ENCODE measurements at places on chromosomes 6 and 20.

DNA sequence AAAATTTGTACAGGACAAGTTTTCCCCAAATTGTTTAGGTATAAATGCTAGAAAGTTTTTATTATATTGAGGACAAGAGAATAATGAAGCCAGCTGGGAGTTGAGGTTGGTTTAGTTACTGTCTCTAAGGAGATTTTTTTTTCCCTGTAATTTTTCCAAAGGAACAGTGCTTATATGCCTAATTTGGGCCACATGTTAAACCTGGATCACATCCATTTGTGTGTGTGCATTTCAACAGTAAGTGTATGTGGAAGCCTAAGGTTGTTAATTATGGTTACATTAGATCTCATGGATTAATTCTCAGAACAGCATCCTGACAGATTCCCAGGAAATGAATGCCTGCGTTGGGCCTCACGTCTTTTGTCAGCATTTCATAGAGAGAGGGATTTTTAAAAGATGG, 4.5 kb downstream of the IGF2R start:
- no peak for DNase-seq

GRCh38 chr6:130617658-130618057, 209.5 kb upstream of the SMLR1 start:
- DNase-seq = no peak

GRCh38 chr20:62391165-62392076, 4.5 kb downstream of the RPS21 start:
- no peak for DNase-seq

DNA sequence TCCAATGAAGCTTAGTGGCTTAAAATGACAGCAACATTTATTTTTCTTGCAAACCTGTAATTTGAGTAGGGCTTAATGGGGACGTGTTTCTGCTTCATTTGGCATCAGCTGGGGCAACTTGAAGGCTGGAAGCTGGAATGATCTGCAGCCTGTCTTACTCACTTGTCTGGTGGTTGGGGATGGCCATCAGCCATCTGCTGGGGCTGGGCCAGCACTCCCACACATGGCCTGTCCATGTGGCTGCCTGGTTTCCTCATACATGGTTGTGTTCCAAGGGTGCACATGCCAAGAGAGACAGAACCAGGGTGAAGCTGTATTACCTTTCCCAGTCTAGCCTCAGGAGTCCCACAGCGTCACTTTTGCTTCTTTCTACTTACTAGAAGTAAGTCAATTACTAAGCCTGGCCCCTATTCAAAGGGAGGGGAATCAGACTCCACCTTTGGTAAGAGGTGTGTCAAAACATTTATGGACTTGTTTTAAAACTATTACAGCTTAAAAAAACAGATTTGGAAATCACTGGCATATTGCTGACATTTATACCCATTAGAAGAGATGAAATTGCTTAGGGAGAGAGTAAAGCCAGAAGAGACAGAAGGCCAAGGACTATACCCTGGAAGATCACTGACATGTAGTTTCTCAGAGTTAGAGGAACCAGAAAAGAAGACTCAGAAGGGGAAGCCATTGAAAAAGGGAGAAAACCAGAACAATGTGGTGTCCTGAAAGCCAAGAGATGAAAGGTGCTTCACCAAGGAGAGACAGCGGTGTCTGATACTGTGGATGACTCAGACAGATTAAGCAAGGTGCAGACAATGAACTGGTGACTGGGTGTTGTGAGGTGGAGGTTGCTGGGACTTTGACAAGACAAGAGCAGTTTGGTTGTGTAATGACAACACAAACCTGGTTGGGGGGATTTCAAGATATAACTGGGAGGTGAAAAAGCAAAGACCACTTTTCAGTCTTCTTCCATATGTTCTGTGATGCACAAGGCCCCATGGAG, 345.2 kb downstream of the GJA1 start:
- DNase-seq = no peak

DNA sequence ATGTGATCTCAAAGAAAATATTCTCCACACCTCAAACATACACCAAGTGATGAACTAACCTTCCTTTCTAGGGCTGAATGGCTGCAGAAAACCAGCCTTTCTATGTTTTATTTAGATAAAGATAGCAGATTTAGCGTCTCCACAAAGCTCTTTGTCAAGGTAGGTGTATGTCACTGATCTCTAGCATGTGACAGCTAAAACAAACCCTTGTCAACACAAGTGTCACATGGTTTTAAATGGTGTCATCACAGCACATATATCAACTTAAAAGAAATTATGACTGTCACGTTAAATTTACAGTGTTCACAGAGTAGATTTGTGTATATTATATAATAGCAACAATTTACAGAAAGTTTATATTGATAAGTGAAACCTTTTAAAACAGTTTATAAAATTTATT, 58.3 kb downstream of the TENT5A start:
- DNase-seq = no peak

GRCh38 chr6:84411060-84411629, 183.7 kb upstream of the CEP162 start:
- DNase-seq = no peak

GRCh38 chr6:3019065-3019464, 19.4 kb downstream of the NQO2 start:
- no peak for DNase-seq

- no peak for DNase-seq
Measured at GRCh38 chr6:75230484-75231325, 12.9 kb downstream of the COX7A2 start.

DNA sequence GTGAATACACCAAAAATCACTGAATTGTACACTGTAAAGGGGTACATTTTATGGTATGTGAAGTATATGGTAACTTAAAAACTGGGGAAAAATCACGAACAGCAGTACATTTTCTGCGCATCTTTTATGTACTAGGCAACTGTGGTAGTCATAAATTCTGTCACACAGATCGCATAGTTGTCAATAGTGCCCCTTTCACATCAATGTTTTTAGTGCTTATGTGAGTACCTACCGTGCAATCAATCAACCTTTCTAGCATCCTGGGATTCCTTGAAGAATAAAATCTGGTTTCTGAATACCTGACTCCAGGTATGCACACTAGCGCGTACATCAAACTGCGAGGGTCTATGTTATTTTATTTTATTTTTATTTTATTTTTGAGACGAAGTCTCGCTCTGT, 637 bp upstream of the RPF2 start:
- DNase-seq = no peak

- DNase-seq = no peak
Measured at GRCh38 chr20:13839421-13840092, 54.7 kb downstream of the NDUFAF5 start.

DNA sequence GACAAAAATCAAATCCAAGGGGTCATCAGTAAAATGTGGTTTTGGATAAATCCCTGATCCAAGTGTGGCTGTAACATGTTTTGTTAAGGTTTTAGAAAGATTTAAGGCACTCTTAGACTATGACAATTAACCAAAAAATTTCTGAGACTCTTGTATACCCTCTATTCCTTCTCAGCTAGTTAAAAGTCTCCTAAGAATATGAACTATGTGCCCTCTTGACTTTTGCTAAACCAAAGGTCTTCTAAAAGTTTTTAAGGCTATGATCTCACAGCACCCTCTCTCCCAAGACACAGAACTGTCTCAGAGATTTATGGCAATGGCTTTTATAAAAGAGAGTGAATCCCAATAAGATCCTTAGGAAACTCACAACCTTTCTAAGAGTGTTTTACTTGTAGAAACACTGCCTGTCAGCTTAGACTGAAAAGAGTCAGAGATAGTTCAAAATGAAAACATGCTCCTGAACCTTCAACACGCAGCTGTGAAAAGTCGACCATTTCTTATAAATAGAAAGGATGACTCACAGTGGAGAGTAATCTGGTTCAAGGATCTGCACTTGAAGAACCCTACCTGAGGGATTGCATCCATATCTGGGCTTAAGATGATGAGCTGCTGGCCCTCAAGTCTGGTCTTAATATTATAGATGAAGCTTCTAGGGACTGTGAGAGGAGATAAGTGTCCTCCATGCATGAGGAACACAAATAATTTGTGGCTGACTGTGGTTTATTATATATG, 388.4 kb upstream of the GJE1 start:
- DNase-seq = no peak

DNA sequence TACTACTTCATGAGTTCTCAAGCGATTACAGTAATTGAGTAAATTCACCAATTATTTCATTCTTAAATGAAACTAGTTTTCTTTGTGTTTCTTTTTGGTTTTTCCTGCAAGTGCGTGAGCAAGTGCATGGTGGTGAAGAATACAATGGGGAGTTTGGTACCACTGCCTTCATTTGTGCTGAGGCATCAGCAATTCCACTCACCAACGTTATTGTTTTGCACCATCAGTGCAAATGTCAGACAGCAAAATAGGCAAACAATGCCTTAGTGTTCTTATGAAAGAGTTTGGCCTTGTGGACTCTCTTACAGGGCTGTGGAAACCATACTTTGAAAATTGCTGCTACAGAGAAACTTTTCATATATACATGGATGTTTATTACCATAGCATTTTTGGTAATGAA, 8.2 kb downstream of the CDH26 start:
- no peak for DNase-seq

- DNase-seq = no peak
Measured at GRCh38 chr6:68754681-68755213, 119.7 kb downstream of the ADGRB3 start.

DNA sequence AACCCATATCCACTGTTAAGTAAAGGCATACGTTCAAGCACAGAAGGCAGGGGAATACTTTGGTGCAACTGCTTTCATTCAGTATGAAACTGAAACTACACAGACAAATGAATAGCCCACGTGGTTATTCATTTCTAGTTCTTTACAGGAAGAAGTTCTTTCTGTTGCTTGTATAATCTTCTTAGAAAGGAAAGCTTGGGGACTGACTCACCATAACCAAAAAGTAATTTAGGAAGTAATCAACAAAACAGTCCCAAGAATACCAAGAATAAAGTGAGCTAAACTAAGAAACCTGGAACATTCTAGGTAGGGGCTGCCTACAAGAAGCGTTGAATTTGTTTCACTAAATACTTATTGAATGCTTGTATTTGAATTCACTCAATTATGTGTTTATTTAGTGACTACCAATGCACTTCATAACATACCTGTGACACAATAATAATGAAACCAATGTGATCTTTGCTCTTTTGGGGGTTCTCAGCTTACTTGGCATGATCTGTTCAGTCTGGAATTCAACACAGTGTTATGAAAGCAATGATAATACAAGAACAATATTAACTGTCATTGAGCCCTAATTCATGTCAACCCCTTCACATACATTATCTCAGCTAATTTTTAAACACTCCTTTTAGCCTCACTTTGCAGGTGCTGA, 25.1 kb upstream of the KIAA0408 start:
- DNase-seq = no peak

- DNase-seq = no peak
Measured at GRCh38 chr6:36386495-36387439, 702 bp downstream of the ETV7 start.

GRCh38 chr6:122059918-122060317, 339.5 kb upstream of the HSF2 start:
- no peak for DNase-seq

GRCh38 chr6:73579389-73579788, 58.6 kb upstream of the EEF1A1 start:
- DNase-seq = no peak

All from CMK (cell line).